ENCODE measurements at places on chromosomes 3 and 15. TPM values are rescaled to one million over a fixed set of nuclear protein-coding genes. Genes with fewer than 3 reads are reported as not detected.

GRCh38 chr15:66833803-66834202, 131.8 kb downstream of the SMAD6 start:
- peaks cover 5% of the 10 kb centered on the region for H3K4me1 ChIP-seq
- no peaks in the 10 kb centered on the region for H3K36me3 ChIP-seq
- H3K27me3 ChIP-seq: no peaks in the 10 kb centered on the region
- no peak for DNase-seq
- H3K4me3 ChIP-seq: no peak overlapping the region

- H3K27me3 ChIP-seq: no peaks in the 10 kb centered on the region
- DNase-seq: no peak
- H3K27ac ChIP-seq: no peak overlapping the region
- H3K4me1 ChIP-seq: no peaks in the 10 kb centered on the region
Observed at GRCh38 chr3:21718943-21719591, 31.9 kb downstream of the ZNF385D start.

DNA sequence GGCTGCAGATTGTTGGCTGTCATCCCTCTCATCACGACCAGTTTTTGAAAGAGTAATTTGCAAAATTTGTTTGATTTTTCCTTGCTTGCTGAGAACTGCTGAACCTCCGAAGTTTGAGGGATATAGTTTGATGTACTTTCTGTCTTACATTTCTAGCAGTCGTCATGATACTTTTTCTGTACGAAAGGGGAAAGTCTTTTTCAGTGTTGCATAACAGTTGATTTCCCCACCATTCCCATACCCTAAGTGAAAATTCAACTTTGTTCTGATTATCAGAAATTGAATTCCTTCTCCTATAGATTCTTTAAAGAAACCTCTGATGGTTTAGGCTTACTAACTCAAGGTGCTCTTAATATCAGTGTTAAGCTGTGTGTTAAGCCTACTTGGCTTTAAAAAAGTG, 1.6 kb downstream of the PDE8A start:
- H3K4me3 ChIP-seq: peak overlapping the region; percentile 64
- no peak for DNase-seq
- no peaks in the 10 kb centered on the region for H3K27me3 ChIP-seq
- H3K36me3 ChIP-seq: no peaks in the 10 kb centered on the region
- H3K4me1 ChIP-seq: peaks cover 30% of the 10 kb centered on the region

DNA sequence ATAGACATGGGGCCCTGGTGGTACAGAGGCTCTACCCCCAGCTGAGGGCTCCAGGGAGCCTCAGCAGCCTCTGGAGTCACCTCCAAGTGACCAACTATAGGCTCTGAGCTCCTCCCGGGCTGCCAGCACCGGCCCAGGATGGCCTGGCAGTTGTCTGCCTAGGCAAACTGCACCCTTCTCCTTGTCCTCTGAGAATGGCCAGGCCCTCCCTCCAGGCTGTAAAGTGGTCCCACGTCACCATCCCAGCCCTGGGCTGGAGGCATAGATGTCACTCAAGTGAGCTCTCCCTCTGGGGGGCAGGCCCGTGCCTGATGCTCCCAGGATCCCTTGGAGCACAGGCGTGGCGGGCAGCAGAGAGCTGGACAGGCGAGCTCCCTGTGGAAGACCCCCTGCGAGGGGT, 120.1 kb downstream of the SEC22A start:
- DNase-seq: peak; percentile 64
- peaks cover 52% of the 10 kb centered on the region for H3K36me3 ChIP-seq
- peaks cover 3% of the 10 kb centered on the region for H3K4me1 ChIP-seq
- H3K4me3 ChIP-seq: no peak overlapping the region

GRCh38 chr3:177512945-177513814, 315.9 kb upstream of the TBL1XR1 start:
- H3K27ac ChIP-seq: peak overlapping the region; percentile 44
- peaks cover 4% of the 10 kb centered on the region for H3K4me1 ChIP-seq
- H3K27me3 ChIP-seq: no peaks in the 10 kb centered on the region
- no peak for DNase-seq
- no peaks in the 10 kb centered on the region for H3K36me3 ChIP-seq

DNA sequence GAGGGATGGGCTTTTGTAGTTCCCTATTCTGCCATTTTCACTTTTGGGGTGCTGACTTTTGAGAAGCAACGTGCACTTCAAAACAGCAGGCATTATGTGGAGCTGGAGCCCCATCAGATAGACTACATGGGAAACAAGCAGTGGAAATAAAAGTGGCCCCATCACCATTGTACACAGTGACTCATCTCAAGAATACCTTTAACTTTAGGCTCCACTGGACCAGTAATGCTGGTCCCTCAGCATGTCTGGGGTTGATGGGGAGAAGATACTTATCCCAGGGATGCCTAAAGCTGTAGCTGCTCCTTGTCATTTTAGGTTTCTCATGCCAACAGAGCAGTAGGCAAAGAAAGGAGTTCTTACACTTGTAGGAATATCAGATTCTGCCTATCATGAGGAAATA, 45.0 kb downstream of the LSM3 start:
- no peaks in the 10 kb centered on the region for H3K36me3 ChIP-seq
- H3K27ac ChIP-seq: no peak overlapping the region
- no peak for DNase-seq
- H3K27me3 ChIP-seq: no peaks in the 10 kb centered on the region
- no peaks in the 10 kb centered on the region for H3K4me1 ChIP-seq

DNA sequence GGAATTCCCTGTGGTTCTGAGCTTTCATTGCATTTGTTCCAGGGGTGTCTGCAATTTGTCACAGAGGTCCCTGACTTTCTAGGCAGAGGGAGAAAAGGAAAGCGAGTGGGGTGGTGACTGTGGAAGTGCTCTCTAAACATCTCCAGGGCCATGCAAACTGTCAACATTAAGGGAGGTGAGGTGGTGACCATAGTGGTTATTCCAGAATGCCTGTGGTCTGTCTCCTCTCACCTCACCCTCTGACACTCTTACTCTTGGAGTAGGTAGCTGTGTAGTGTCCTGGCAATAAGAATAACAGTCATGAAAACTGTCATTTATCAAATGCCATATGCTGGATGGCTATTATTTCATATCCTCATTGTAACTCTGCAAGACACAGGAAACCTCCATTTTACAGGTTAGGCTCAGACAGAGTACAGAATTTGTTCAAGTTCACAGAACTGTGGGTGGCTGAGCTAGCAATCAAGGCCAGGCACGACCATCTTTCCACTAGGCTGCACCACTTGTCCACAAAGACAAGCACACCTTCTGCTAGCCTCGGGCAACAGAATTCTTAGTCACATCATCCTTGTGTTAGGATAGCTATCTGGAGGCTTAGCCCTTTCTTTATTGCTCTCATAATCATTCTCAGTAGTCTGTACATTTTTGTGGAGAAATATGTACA, 179.4 kb downstream of the CD47 start:
- no peak overlapping the region for H3K27ac ChIP-seq
- no peaks in the 10 kb centered on the region for H3K4me1 ChIP-seq
- DNase-seq: no peak
- H3K36me3 ChIP-seq: no peaks in the 10 kb centered on the region
- H3K4me3 ChIP-seq: no peak overlapping the region

DNA sequence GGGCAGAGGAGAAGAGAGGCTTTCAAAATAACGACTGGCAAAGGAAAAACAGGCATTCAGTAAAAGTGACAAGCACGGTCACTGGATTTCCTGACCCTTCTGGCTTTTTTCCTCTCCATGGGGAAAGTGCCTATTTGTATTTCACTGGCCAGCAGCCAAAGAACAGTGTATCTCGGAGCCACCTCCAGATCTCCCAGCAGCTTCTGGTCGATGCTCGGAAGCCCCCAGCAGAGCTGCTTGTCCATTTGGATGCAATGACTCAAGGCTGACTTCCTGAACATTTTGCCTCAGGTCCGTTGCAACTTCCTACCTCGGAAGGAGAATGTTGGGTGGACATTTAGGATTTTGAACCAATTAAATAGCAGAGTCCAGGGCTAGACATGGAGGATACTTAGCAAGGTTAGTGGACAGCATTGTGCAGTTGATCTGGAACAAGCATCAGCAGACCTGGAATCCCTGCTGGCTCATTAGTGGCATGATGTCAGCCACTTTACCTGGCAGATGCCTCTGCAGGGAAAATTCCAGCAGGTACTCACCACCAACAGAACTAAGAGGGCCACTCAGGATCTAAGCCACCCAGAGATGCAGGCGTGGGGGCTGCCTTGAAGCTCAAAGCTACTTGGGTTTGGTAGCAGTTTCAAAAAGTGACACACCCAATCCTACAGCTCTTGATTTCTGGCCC, 1.1 kb downstream of the FAM107A start:
- H3K27ac ChIP-seq: peak overlapping the region; percentile 78
- no peaks in the 10 kb centered on the region for H3K27me3 ChIP-seq
- peaks cover 49% of the 10 kb centered on the region for H3K4me1 ChIP-seq
- DNase-seq: peak; percentile 50

- H3K27ac ChIP-seq: no peak overlapping the region
- H3K4me1 ChIP-seq: peaks cover 56% of the 10 kb centered on the region
- H3K36me3 ChIP-seq: no peaks in the 10 kb centered on the region
- no peaks in the 10 kb centered on the region for H3K27me3 ChIP-seq
Observed at GRCh38 chr3:72080095-72080494, 295.1 kb upstream of the PROK2 start.

DNA sequence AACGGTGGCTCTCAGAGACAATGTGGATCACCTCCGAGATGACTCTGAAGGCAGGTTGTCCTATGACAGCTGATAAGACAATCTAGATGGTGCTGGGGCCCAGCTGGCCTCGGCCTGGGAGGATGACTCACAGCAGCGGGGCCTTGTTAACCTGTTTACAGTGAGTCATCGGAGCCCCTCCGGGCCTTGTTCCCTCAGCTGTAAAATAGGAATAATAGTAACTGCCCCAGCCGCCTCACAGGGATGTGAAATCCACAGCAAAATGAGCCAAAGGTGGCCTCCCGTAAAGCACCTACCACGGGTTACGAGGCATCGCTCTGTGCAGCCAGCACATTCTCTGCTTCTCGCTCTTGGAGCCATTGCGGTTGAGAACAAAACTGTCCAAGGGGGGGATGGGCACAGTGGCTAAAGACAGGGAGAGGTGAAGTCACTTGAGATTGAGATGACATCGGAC, 88.6 kb upstream of the RASGRF1 start:
- no peaks in the 10 kb centered on the region for H3K27me3 ChIP-seq
- no peak overlapping the region for H3K27ac ChIP-seq
- no peaks in the 10 kb centered on the region for H3K36me3 ChIP-seq

- no peaks in the 10 kb centered on the region for H3K36me3 ChIP-seq
- H3K27me3 ChIP-seq: no peaks in the 10 kb centered on the region
- no peak for DNase-seq
- no peak overlapping the region for H3K4me3 ChIP-seq
- peaks cover 18% of the 10 kb centered on the region for H3K4me1 ChIP-seq
- H3K27ac ChIP-seq: no peak overlapping the region
Observed at GRCh38 chr15:41631880-41632470, 28.2 kb upstream of the MGA start.

GRCh38 chr15:60905587-60905986, 323.5 kb downstream of the RORA start:
- H3K4me1 ChIP-seq: peaks cover 12% of the 10 kb centered on the region
- no peak overlapping the region for H3K27ac ChIP-seq
- DNase-seq: no peak
- no peak overlapping the region for H3K4me3 ChIP-seq
- no peaks in the 10 kb centered on the region for H3K36me3 ChIP-seq

DNA sequence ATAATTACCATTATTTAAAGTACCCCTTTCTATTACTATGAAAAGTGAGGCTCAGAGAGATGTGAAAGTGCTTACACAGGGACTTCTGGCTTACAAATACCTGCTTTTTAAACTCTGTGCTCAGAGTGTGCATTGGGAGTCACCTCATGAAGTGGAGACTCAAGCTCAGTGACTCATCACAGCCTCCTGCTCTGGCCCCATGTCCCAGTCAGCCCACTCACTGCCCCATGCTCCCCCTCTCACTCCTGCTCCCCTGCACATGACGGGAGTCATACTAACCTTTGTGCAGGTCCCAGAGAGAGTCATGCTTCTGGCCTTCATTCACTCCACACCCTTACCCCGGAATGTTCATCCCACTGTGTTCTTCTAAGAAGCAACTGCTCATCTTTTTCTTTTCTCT, 20.2 kb downstream of the CCR1 start:
- H3K27ac ChIP-seq: no peak overlapping the region
- no peaks in the 10 kb centered on the region for H3K4me1 ChIP-seq
- H3K36me3 ChIP-seq: no peaks in the 10 kb centered on the region
- H3K4me3 ChIP-seq: no peak overlapping the region
- no peaks in the 10 kb centered on the region for H3K27me3 ChIP-seq

- H3K4me1 ChIP-seq: peaks cover 8% of the 10 kb centered on the region
- H3K27me3 ChIP-seq: no peaks in the 10 kb centered on the region
- no peak overlapping the region for H3K27ac ChIP-seq
- no peak for DNase-seq
Observed at GRCh38 chr3:194075802-194076460, 60.0 kb upstream of the HES1 start.

DNA sequence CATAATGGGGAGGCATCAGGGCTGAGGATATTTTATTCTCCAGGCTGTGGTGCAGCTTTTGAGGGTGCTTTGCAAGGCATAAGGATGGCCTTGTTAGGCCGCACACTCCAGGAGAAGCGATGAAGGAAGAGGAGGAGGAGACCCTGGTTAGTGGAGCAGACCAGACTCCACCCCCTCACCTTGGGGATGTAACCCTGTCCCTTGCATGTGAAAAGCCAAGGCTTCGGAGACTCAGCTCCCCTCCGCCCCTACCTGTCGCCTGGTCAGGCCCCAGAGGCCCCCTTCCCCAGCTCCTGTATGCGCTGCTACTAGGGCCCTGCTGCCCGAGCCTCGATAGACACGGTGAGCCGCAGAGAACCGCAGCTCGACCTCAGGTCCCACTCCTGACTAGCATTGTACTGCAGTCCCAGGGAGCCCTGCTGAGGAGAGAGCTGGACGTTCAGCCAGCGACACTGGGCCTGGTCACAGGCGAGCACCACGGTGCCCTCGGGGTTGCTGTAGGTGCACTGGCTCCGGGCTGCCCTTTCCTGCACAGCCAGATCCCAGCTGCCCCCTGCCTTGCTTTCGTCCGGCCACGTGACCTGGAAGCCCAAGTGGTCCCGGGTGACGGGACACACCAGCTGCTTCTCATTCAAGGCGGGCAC, 10.2 kb downstream of the CPN2 start:
- H3K27ac ChIP-seq: no peak overlapping the region
- H3K27me3 ChIP-seq: peaks cover 13% of the 10 kb centered on the region
- no peak for DNase-seq
- H3K36me3 ChIP-seq: no peaks in the 10 kb centered on the region
- no peaks in the 10 kb centered on the region for H3K4me1 ChIP-seq

- H3K27ac ChIP-seq: no peak overlapping the region
- no peak for DNase-seq
- no peak overlapping the region for H3K4me3 ChIP-seq
- H3K27me3 ChIP-seq: no peaks in the 10 kb centered on the region
Observed at GRCh38 chr3:39423436-39423970, 17.0 kb downstream of the RPSA start.

The ZNF660 gene
- total RNA-seq: 0.31 TPM

The P2RY1 gene
- total RNA-seq: 6.4 TPM

The MEX3B gene
- total RNA-seq: 3.3 TPM

The MYL3 gene
- total RNA-seq: 6,839 TPM

The COL6A5 gene
- total RNA-seq: not detected

The SNTN gene
- total RNA-seq: not detected

The GJD2 gene
- total RNA-seq: not detected

The FBXO40 gene
- 103 TPM for total RNA-seq

All from heart left ventricle (tissue), 16 donors.